ENCODE measurements at places on chromosomes 4 and X. TPM values are rescaled to one million over a fixed set of nuclear protein-coding genes. Genes with fewer than 3 reads are reported as not detected.

DNA sequence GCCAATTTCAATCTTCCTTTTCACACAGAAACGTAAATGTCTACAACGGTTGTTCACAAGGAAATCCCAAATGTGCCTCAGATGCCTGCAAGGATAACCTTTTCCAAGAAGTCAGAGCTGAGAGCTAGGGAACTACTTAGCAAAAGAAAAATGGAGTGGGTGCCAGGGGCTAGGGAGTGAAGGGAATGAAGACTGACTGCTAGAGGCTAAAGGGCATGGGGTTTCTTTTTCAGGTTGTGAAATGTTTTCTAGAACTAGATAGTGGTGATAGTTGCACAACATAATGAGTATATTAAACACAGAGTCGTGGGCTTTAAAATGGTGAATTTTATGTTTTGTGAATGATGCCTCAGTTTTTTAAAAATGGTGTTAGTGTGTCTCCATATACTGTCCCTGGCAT, 53.4 kb downstream of the CD99L2 start:
- peak overlapping the region; percentile 86 for H3K27ac ChIP-seq
- no peaks in the 10 kb centered on the region for H3K4me1 ChIP-seq
- no peak overlapping the region for H3K4me3 ChIP-seq
- no peaks in the 10 kb centered on the region for H3K27me3 ChIP-seq

- no peaks in the 10 kb centered on the region for H3K27me3 ChIP-seq
- H3K36me3 ChIP-seq = no peaks in the 10 kb centered on the region
- H3K4me1 ChIP-seq = no peaks in the 10 kb centered on the region
- DNase-seq = no peak
- no peak overlapping the region for H3K27ac ChIP-seq
Observed at GRCh38 chrX:28590396-28590795, 3.1 kb downstream of the IL1RAPL1 start.

GRCh38 chr4:125101719-125102118, 213.0 kb upstream of the FAT4 start:
- H3K4me1 ChIP-seq = no peaks in the 10 kb centered on the region
- H3K27ac ChIP-seq = no peak overlapping the region
- H3K36me3 ChIP-seq = no peaks in the 10 kb centered on the region
- no peak for DNase-seq
- H3K27me3 ChIP-seq = no peaks in the 10 kb centered on the region

DNA sequence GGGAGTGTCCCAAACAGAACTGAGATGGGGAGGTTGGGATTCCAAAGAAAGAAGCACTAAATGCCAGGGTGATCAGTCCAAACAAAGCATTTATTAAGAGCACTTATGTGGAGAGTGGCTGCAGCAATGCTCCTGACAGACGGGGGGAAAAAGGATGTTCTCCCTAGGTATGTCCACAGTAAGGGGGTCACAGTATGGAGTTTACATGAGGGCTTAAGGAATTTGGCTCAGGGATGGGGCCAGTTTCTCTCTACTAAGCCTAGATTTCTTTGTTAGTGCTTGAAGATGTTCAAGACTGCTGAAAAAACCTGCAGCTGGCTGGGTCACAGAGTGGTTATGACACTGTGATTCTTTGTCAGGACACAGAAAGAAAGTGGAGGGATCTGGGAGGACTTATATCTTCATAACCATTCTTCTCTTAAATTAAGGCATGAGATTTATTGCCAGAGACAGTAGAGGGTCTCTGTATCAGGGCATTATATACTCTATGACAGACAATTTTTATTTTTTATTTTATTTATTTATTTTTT, 1468.0 kb downstream of the C4orf33 start:
- H3K4me1 ChIP-seq = no peaks in the 10 kb centered on the region
- no peak overlapping the region for H3K27ac ChIP-seq
- DNase-seq = no peak
- H3K36me3 ChIP-seq = no peaks in the 10 kb centered on the region
- H3K27me3 ChIP-seq = no peaks in the 10 kb centered on the region

GRCh38 chr4:26426892-26427291, 63.4 kb downstream of the CCKAR start:
- peaks cover 8% of the 10 kb centered on the region for H3K36me3 ChIP-seq
- no peaks in the 10 kb centered on the region for H3K4me1 ChIP-seq
- no peak for DNase-seq
- no peak overlapping the region for H3K27ac ChIP-seq

- no peaks in the 10 kb centered on the region for H3K27me3 ChIP-seq
- H3K4me3 ChIP-seq = no peak overlapping the region
- no peak overlapping the region for H3K27ac ChIP-seq
- no peaks in the 10 kb centered on the region for H3K36me3 ChIP-seq
- H3K4me1 ChIP-seq = no peaks in the 10 kb centered on the region
Observed at GRCh38 chr4:70747874-70748273, 26.1 kb downstream of the RUFY3 start.

GRCh38 chr4:61195101-61195500, 5.0 kb upstream of the ADGRL3 start:
- DNase-seq = no peak
- H3K4me3 ChIP-seq = no peak overlapping the region
- peaks cover 1% of the 10 kb centered on the region for H3K27me3 ChIP-seq
- no peak overlapping the region for H3K27ac ChIP-seq

DNA sequence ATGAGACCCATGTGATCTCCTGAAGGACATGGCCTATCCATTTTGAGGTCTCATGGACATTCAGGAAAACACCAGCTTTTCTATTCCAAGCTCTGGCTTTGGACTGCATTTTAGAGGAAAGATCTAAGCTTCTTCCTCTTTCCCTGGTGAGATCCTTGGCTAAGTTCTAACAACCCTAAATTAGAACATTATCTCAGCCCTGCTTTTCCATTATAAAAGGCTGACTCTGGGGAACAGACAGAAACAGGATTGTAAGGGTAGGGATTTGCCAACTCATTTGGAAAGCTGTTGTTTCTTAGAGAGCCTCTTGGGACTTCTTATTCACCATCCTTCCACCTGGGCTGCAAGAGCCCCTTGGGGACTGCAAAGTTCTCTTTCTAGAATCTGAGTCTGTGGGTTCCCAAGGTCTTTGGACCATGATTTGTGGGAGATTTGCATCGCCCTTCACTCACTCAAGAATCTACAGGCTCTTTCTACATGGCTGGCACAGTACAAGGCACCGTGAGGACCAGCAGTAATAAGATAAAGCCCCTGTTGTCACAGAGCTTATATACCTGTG, 146.9 kb downstream of the FNIP2 start:
- H3K27me3 ChIP-seq = no peaks in the 10 kb centered on the region
- no peak overlapping the region for H3K27ac ChIP-seq
- H3K4me1 ChIP-seq = no peaks in the 10 kb centered on the region

DNA sequence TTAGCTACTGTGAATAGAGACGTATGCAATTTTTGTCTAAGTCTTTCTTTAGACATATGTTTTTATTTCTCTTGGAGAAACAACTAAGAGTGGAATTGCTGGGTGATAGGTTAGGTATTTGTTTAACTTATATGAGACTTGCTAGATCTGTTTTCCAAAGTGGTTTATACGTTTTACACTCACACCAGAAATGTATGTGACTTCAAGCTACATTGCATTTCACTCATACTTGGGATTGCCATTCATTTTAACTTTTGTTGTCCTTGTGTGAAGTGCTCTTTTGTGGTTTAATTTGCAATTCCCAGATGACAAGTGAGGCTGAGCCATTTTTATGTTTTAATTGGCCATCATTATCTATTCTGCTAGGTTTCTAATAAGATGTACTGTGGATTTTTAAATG, 817.2 kb downstream of the GLUD2 start:
- no peaks in the 10 kb centered on the region for H3K27me3 ChIP-seq
- no peaks in the 10 kb centered on the region for H3K4me1 ChIP-seq
- DNase-seq = no peak
- no peaks in the 10 kb centered on the region for H3K36me3 ChIP-seq
- no peak overlapping the region for H3K27ac ChIP-seq

DNA sequence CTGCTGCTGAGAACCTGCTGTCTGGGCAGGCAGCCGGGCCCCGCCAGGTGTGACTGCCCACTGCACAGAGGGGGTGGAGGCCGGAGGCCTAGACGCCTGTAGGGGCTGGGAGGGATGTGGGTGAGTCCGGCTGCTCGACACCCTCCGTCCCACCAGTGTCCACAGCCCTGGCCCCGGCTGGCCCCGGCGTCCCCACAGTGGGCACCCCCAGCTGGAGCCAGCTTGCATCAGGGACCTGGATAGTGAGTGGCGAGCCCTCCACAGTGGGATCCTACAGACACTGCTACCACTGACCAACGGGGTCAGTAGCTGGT, 34.7 kb upstream of the SPON2 start:
- no peak overlapping the region for H3K27ac ChIP-seq
- H3K27me3 ChIP-seq = no peaks in the 10 kb centered on the region
- H3K4me1 ChIP-seq = peaks cover 32% of the 10 kb centered on the region
- H3K4me3 ChIP-seq = no peak overlapping the region
- no peaks in the 10 kb centered on the region for H3K36me3 ChIP-seq
- DNase-seq = no peak

DNA sequence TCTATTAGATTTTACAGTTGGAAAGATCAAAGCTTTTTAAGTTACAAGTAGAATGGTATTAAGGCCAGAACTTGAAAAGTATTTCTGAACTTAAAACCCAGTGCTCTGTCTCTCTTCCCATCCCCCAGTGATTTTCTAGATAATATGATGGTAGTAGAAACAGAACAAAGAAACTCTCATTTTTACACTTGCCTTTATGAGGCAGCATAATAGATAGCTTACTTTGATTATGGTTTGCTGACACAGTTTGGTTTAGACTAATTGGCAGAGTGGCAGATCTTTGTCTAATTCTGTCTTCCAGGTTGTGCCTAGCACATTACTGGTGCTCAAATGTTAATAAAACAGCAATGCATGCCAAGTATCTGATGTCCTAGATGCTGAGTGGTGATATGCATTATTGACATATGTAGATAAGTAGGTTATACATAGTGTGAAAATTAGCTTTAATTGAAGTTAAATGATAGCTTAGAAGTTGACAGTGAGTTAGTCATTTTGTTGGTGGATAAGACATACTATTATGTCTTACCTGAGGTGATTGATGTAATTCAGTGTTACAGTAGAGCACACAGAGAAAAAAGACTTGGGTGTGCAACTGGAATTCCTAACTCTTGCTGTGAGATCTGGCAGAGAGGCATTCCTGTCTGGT, 4.3 kb upstream of the RAPGEF2 start:
- no peak for DNase-seq
- no peaks in the 10 kb centered on the region for H3K4me1 ChIP-seq
- no peak overlapping the region for H3K4me3 ChIP-seq
- H3K36me3 ChIP-seq = no peaks in the 10 kb centered on the region
- no peaks in the 10 kb centered on the region for H3K27me3 ChIP-seq

DNA sequence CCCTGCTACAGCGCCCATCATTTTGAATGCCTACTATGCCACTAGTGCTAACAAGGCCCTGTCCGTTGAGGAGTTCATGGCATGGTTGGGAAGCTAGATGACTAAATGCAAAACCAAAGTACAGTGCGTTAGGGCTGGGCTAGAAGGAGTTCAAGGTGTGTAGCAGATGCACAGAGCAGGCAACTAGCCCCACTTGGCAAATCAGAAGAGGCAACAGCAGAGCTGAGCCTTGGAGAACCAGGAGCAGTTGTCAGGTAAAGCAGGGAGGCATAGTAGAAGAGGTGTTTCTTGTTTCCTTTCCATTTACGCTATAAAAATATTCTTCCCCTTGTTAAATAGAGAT, 146.6 kb upstream of the CPEB2 start:
- no peaks in the 10 kb centered on the region for H3K4me1 ChIP-seq
- no peak for DNase-seq
- H3K27me3 ChIP-seq = no peaks in the 10 kb centered on the region
- H3K36me3 ChIP-seq = no peaks in the 10 kb centered on the region
- no peak overlapping the region for H3K4me3 ChIP-seq
- H3K27ac ChIP-seq = no peak overlapping the region

- no peak for DNase-seq
- no peaks in the 10 kb centered on the region for H3K36me3 ChIP-seq
- H3K4me1 ChIP-seq = no peaks in the 10 kb centered on the region
Observed at GRCh38 chr4:6476893-6477292, 4.5 kb upstream of the PPP2R2C start.

- DNase-seq = no peak
- H3K36me3 ChIP-seq = no peaks in the 10 kb centered on the region
- H3K4me3 ChIP-seq = no peak overlapping the region
Observed at GRCh38 chrX:40440866-40441265, 139.9 kb upstream of the ATP6AP2 start.

DNA sequence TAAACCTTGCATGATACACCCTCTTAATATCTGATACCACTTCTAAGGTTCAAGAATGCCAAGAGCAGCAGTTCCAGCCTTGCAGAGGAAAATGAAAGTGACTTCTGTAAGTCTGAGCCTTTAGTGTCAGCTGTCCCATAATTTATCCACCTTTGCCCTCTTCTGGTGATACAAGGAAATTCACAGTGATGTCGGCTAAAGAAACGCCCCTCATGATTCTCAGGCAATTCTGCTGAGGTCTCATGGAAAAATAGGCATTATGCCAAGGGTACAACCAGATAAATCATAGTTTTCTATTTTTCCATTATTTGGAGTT, 172.2 kb upstream of the CXCL13 start:
- H3K4me3 ChIP-seq = no peak overlapping the region
- H3K27ac ChIP-seq = no peak overlapping the region
- H3K4me1 ChIP-seq = no peaks in the 10 kb centered on the region

- no peaks in the 10 kb centered on the region for H3K4me1 ChIP-seq
- H3K27me3 ChIP-seq = no peaks in the 10 kb centered on the region
- peak; percentile 65 for DNase-seq
- no peak overlapping the region for H3K27ac ChIP-seq
Observed at GRCh38 chr4:98682719-98683118, 24.3 kb upstream of the TSPAN5 start.

DNA sequence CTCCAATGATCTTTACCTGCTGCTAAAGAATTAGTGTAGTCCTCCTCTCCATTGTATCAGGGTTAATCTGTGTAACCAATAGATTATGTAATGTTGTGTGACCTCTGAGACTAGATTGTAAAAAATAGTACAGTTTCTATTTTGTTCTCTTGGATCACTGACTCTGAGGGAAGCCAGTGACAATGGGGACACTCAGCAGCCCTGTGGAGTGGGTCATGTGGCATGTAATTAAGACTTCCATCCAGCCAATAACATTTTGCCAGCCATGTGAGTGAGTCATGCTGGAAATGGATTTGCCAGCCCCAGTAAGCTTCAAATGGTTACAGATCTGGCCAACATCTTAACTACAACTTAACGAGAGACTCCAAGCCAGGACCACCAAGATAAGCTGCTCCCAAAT, 332.3 kb downstream of the PTTG2 start:
- no peak overlapping the region for H3K4me3 ChIP-seq
- no peak for DNase-seq
- no peaks in the 10 kb centered on the region for H3K36me3 ChIP-seq
- no peaks in the 10 kb centered on the region for H3K4me1 ChIP-seq
- no peak overlapping the region for H3K27ac ChIP-seq

GAGE13 gene
- total RNA-seq = not detected

ANOS1 gene
- 0.74 TPM for total RNA-seq

ZMAT1 gene
- 5.7 TPM for total RNA-seq

XPNPEP2 gene
- 21.8 TPM for total RNA-seq

TBC1D19 gene
- 2.1 TPM for total RNA-seq

Measured in right lobe of liver (tissue), 6 donors.